ENCODE measurements at places on chromosomes 1 and 21.

- DNase-seq = no peak
These were observed 93.9 kb upstream of the CD34 start for GRCh38 chr1:208004851-208005250.

DNA sequence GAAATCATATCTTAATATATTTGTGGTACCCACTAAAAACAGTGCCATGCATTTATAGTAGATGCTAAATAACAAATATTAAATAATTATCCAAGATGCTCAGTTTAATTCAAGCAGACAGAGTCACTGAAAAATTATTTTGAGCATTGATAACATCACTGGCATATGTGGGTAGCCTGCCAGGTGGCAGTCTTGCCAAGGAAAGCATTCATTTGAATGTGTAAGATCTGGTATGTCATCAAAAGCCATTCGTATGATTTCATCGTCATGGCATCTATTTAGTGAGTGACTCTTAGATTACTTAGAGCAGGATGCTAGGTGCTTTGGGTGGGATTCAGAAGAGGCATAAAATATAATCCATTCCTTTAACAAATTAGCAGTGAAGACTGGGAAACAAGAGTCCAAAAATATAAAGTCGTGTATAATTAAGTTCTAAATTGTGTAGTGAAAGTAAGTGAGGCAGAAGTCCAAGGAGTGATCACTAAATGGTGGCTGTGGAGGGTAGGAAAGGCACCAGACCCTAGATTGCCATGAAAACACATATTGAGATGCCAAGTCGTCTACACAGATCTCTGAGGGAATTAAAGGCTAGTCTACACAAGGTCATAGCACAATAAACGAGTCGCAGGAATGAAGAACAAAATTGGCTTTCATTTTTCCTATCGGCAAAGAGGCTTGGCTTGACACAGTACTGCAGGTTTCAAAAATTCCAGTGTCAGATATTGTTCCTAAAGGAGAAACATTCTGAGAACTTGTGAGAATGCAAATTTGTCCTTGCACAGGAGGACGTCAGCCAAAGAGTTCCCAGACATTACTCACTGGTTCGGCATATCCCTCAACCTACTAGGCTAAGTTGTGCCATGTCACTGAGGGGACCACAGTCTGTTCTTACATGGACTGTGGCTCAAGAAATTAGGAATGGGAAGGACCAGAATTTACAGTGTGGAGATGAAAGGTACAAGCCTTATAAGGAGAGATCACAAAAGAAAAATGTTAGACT, 130.8 kb downstream of the LYPLAL1 start:
- DNase-seq = no peak

- no peak for DNase-seq
These were observed 11.0 kb downstream of the XPR1 start for GRCh38 chr1:180642781-180643180.

DNA sequence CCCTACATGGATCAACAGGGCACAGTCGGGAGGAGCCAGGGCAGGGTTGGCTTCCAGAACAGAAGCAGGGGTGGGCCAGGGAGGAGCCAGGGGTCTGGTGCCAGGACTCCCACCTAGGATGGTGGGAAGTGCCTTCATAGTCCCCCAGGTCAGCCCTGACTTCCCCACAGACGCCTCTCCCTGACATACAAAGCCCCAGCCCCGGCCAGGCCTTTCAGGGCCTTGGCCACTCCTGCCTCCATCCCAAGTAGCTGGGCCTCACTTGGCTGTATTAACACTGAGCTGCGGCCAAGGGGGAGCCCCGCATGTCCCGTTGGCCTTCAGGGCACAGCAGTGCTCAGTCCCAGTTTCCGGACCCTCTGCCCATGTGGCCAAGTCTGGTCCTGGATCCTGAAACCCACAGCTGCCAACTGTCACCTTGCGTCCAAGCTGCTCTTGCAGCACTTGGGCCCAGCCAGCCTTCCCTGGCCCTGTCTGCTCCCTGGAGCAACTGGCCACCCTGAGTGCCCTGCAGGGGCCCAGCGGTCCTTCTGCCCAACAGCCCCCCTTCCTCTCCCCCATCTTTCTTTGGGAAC, 627.8 kb downstream of the MATN1 start:
- DNase-seq = no peak

DNA sequence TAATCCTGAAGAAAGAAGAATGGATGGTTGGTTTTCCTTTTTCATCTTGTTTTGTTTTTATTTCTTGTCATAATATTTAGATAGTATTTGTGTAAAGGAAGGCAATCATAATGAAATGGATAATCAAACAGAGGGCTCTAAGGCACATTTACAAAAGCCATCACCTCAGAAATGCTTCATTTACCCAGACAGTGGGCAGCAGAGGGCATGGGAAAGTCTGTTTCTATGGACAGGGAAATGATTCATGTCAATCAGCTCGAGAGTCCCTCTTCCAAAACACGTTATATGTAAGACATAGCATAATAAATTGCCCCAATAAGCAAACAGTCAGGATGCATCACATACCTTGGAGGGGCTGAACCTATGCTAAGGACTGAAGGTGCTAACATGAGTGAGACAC, 426.1 kb downstream of the PLPP3 start:
- DNase-seq = no peak

Data from bone marrow (tissue), 2 donors.